Stimulated activated CD4-positive, alpha-beta T cell treated with anti-CD3 and anti-CD28 coated beads, Interleukin-12 subunit alpha, Interleukin-12 subunit beta, amount 100 ng/mL, for 24 hours (primary cell): ENCODE measurements at places on chromosomes 5 and 9.

DNA sequence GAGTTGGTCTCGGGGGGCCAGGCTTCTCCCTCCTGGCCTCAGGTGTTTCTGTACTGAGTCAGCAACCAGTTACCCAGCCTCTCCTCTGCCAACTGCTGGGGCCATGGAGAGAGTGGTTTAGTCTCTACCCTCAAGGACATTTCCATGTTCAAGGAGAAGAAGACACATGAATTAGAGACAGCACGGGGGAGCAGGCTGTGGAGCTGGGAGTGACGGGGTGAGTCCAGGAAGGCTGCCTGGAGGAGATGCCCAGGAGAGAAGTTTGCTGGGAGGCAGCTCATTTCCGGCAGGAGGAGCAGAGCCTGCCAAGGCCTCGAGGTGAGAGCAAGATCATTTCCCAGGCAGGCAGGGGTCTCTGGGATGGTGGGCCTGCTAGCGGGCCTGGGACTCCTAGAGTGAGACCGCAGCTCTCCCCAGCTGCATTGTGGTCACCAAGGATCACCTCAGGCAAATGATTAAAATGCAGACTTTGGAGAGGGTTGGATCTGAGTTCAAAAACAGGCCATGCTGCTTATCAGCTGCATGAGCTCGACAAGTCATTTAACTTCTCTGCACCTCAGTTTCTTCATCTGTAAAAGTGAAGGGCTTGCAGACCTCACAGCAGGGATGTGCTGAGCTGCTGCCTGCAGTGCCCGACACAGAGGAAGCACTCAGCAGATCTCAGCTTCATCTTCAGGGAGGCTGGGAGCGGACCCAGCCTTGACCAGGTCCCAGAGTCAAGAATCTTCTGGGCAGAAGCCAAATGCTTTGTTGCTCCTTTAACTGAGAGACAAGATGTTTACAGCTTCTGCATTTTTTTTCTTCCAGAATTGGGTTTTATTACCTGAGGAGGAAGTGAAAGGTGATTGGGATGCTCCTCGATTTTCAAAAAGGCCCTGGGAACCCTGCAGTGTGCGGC is 35.2 kb downstream of the NEK6 start:
- no peak for DNase-seq

GRCh38 chr5:134649163-134649835 is 714 bp downstream of the SEC24A start:
- DNase-seq = no peak

- no peak for DNase-seq
Observed at GRCh38 chr5:144481861-144482260, 311.2 kb downstream of the KCTD16 start.

DNA sequence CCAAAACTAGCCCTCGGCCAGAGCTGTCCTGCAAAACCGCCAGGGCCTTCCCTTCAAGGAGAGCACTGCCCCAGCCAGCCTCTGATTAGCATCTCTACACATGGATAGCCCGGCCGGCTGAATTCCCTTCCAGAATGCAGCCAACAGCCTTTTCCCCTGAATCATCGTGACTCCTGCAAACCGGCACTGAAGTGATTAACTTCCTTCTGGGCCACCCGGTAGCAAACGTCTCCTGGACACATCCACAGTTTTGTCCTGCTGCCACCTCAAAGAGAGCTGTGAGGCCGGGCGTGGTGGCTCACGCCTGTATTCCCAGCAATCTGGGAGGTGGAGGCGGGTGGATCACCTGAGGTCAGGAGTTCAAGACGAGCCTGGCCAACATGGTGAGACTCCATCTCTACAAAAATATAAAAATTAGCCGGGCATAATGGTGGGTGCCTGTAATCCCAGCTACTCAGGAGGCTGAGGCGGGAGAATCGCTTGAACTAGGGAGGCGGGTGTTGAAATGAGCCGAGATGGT is 21.1 kb upstream of the EEIG1 start:
- DNase-seq = no peak

DNA sequence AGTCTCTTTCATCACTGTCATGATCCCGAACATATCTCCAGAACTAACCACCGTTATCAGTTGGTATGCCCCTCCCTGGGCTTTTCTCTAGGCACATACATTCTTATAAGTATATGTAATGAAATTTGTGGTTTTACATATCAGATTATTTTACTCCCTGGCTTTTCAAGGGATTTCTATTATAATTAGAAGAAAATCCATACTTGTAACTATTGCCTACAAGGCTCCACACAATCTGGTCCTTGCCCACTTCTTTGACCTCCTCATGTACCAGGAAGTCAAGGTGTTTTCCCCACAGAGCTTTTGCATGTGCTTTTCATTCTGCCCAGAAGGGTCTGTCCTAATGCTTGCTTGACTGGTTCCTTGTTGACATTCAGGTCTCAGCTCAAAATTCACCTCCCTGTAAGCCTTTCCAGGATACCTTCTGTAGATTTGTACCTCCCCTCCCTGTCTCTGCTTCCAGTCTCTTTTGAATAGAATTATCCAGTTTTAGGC is 33.6 kb upstream of the HSD17B4 start:
- no peak for DNase-seq

DNA sequence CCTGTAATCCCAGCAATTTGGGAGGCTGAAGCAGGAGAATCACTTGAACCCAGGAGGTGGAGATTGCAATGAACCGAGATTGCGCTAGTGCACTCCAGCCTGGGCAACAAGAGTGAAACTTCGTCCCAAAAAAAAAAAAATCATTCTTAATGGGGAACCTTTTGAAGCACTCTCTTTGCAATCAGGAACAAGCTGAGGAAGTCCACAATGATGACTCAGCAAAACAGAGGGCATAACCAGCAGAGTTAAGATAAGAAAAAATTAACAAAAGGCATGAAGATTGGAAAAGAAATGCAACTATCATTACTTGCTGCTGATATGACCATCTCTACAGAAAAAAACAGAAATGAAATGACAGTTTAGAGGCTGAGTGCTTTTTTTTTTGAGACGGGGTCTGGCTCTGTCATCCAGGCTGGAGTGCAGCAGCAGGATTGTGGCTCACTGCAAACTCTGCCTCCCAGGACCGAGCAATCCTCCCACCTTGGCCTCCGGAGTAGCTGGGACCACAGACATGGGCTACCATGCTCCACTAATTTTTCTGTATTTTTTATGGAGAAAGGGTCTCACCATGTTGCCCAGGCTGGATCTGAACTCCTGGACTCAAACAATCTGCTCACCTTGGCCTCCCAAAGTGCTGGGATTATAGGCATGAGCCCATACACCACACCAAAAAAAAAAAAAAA is 88.0 kb downstream of the FNBP1 start:
- DNase-seq = no peak

DNA sequence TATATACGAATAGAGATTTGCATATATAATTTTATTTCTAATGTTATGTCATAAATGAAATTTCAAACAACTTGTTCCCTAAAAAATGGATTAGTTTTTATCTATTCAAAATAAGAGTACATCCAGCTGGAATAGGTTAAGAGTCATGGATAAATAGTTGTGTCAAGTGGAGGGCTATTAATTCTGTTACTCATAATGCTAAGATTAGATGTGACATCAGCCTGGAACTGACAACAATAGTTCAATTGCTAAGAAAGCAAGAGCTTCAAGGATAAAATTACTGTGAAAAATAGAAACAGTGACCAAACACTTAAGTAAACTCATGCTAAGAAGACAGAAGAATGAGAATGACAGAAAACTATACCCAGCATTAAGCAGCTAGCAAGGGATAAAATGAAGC is 92.2 kb upstream of the CDH9 start:
- no peak for DNase-seq

- DNase-seq = no peak
Observed at GRCh38 chr5:154421868-154422267, 23.9 kb upstream of the SAP30L start.

- no peak for DNase-seq
Observed at GRCh38 chr9:20023961-20024571, 235.2 kb upstream of the SLC24A2 start.

- no peak for DNase-seq
Observed at GRCh38 chr5:160039810-160040470, 31.0 kb downstream of the TTC1 start.

DNA sequence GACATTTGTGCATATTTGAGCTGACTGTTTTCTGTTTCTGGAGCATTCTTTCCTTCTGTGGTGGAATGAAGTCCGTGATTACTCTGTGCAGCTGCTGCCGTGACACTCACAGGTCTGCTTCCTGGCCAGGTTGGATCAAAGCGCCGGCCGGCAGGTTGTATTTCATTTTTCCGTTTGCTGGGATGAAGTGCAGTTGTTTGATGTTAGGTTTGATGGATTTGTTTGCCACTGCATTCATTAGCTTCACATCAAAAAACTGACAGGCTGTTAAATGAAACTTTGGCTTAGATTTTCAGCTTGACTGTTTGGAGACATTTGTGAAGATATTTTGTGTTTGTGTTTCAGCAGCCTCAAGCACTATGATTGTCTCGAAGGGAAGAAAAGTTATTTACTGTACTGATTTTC is 140.1 kb downstream of the KDM4C start:
- no peak for DNase-seq

- no peak for DNase-seq
Observed at GRCh38 chr9:20312732-20313131, 309.6 kb downstream of the MLLT3 start.

DNA sequence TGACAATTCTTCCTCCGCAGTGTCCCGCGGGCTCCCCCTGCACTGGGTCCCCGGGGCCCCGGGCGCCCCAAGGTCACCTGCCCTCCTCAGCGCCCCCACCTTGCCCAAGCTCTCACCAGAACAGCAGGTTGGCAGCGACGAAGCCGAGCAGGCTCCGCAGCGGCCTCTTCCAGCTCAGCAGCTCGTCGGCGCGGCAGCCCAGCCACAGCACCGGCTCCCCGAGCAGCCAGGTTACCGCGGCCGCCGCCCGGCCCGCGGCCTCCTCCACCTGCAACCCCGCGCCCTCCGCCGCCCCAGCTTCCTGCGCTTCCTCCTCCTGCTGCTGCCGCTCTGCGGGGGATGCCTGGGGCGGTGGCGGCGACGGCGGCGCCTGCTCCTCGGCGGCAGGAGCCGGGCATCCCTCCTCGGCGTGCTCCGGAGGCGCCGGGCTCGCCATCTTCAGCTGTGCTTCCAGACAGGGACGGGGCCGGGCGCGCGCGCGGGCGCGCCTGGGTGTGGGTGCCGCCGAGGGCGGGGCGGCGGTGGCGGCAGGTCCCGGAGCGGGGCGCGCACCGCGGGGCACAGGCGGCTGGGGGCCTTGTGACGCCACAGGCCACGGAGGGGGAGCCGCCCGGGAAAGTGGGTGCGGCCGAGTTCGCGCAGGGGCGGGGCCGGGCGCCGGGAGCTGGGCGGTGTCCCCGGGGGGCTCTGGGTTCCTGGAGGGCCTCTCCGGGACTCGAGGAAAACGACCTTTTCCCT is at the start of gene RETREG1:
RETREG1 (minus strand) TSS at position 462 of the 738 bp plus-strand sequence; CDS start at position 436, 26 bp downstream.
- DNase-seq = peak; percentile 73

DNA sequence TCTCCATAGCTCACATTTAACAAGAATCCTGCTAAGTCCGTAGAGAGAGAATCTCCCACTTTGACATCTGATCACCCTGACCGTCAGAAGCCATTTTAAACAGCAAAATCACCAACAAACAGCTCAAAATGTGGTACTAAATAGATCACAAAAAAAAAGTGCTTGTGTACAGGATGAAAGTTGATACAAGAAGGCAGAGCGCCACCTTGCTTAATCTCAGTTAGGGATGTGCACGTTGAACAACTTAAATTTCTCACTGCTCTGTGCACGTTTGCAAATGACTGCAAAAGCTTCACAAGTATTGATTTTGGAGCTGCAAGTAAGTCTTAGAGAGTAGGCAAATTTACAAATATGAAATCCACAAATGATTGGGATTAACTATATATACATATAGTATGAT is 63.1 kb upstream of the NREP start:
- DNase-seq = no peak

- no peak for DNase-seq
Observed at GRCh38 chr9:4812858-4813257, 20.1 kb downstream of the RCL1 start.

DNA sequence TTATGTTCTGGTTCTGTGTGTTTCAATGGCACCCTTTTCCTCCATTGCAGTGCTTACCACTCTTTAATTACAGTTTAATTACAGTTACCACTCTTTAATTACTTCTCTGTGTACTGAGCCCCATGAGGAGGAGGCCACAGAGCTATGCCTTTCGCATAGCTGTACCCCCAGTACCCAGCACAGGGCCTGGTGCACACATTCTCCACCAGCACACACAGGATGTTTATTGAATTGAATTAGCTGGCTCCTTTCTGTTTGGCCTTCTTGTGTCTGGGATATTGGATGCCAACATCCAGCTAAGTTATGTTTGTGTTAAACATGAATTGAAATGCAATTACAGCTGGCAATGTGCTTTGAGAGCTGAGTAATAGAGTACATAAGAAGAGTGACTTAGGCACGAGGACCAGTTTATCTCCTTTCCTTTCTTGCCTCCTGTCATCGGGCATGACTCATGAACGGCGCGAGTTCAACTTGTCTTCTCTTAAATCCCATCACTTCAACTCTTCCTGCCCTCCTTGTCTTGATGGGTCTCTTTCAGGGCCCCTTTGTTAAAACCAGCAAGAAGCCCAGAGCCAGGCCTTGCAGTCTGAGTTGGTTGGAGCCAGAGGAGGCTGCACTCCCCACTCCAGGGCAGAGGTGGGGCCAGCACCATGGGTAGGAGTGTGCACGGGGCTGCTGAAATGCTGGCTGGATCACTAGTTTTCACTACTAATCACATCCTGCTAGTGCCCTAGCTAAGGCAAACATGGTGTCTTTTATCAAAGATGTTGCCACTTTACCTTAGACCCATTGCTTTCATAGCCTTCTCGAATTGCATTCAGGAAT is 37.4 kb downstream of the MVB12B start:
- no peak for DNase-seq

GRCh38 chr9:277601-278295 is 63.1 kb downstream of the DOCK8 start:
- no peak for DNase-seq

GRCh38 chr9:135095470-135096407 is 8.3 kb downstream of the OLFM1 start:
- no peak for DNase-seq

DNA sequence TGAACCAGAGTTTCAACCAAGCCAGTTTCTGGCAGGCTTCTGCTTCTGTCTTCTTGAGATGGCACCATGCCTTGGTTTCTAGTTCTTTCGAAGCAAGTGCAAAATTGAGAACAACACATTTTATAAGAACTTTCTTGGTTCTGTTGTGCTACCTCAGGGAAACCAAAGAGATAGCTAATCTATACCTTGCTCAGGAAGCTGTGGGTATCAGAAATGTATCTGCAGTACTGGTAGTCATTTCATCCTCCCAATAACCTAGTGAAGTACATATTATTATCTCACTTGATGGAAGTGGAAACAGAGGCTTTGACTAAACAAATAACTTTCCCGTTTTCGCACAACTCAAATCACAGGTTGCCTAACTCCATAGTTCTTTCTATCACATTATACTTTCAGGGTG is 246.6 kb downstream of the ENC1 start:
- DNase-seq = no peak

- no peak for DNase-seq
Observed at GRCh38 chr5:147996379-147996778, 67.4 kb upstream of the SPINK5 start.

GRCh38 chr5:14385019-14385418 is 196.6 kb upstream of the OTULINL start:
- DNase-seq = no peak

DNA sequence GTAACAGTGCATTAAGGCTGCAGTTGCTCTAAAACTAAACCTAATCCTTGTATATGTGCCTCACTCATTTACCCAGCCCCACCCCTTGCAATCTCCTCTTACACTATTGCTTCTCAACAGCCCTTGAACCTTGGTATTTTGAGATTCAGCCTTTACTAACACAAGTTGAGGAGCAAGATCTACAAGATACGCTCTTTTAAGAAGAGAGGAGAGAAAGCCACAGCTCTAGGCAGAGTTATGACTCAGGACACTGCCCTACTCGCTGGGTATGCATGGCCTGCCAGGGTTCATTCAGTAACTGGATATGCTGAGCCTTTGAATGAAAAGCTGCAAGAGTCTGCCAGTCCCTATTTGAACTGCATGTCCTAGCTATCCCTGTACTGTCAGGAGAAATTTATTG is 219.5 kb downstream of the PCSK5 start:
- no peak for DNase-seq
